ENCODE measurements at places on chromosomes 11 and 22.

- DNase-seq: no peak
Observed at GRCh38 chr11:134412203-134413042, at the start of gene B3GAT1. TSS of gene B3GAT1 (minus strand) at chr11:134412242. CDS start at chr11:134387659, 24,583 bp downstream.

- DNase-seq: no peak
Observed at GRCh38 chr11:68677432-68677831, 6.9 kb upstream of the GAL start.

- no peak for DNase-seq
Observed at GRCh38 chr11:68667511-68668500, 16.5 kb upstream of the GAL start.

DNA sequence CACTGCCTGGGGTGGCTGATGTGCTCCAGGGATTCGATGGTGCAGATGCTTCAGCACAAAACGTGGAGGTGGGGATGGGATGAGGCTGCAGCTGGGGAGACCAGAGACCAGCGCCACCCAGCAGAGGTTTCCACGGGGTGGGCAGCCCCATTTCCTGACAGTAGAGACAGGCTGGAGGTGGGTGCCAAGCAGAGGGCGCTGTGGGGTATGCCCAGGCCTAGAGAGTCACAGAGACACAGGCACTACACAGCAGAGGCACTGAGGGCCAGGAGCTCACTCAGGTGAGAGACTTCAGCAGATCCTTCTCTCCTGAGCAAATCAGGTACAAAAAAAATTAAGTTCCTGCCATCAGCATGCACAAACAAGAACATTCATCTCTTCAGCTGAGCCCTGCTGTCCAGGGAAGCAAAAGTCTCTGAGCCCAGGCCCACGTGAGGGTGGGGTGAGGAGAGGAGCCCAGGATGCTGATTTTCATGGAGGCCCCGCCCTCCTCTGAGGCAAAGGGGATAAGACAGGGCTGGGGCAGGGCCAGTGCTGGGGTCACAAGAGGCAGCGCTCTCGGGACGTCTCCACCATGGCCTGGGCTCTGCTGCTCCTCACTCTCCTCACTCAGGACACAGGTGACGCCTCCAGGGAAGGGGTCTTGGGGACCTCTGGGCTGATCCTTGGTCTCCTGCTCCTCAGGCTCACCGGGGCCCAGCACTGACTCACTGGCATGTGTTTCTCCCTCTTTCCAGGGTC is 53.1 kb downstream of the GGTLC2 start:
- no peak for DNase-seq

DNA sequence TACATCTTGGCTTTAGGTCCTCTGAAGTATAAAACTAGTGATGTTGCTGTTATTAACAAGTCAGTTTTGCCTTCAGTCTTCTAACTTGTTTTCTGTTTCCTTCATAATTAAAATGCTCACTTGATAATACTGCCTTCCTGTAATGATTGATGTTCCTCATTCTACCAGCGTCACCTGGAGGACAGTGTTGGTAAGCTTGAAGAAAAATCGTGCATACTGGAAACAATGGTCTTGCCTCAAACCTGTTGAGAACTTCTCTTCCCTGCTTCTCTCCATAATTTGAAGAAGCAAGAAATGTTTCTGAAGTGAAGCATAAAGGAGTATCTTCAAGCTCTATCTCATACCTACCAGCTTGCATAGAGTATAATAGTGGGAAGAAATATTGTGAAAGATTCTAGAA is 3.0 kb downstream of the YWHAH start:
- no peak for DNase-seq

GRCh38 chr22:40509401-40510134 is 127.0 kb downstream of the MRTFA start:
- no peak for DNase-seq

- no peak for DNase-seq
Observed at GRCh38 chr11:90855531-90855930, 632.7 kb upstream of the CHORDC1 start.

DNA sequence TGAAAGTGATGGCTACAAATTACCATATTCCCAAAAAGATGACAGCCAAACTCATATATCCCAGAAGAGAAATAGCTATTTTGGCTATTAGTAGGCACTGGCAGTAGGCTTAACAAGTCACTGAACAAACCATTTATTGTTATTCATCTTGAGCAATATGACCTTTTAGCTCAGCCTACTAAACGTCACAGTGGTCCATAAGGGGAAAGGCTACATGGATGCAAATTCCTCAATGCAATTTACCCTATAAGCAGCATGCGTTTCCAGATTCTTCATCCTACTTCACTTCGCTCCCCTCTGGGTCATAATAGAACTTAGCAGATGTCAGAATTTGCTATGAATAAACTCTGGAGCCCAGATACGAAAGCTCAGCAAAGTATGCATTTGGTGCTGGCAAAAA is 114.0 kb downstream of the SIK3 start:
- DNase-seq: no peak

GRCh38 chr22:47472636-47473035 is 710.2 kb downstream of the TBC1D22A start:
- no peak for DNase-seq

DNA sequence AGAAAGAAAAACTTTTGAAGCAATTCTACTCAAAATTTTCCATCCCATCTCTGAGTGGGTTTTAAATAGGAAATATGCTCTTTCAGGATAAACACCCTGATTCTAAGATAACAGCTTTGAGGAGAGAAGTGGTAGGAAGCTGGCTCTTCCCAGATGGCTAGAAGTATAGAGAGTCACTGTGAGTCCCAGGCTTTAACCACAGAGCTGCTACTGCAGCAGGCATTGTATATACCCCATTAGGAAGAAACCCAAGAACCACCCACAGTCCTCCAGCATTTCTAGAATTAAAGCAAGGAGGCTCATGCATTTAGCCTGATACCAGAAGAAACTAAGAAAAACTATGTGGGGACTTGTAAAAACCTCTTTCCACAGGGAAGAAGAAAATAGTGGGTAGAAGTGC is 1405.6 kb upstream of the TENM4 start:
- no peak for DNase-seq

GRCh38 chr22:38949889-38950405 is 7.5 kb upstream of the APOBEC3A start:
- DNase-seq: no peak

- no peak for DNase-seq
Observed at GRCh38 chr22:40671369-40671768, 7.9 kb upstream of the MCHR1 start.

GRCh38 chr22:22738959-22739585 is 94.7 kb downstream of the GGTLC2 start:
- DNase-seq: no peak

GRCh38 chr11:28835790-28836189 is 727.6 kb downstream of the METTL15 start:
- DNase-seq: no peak

DNA sequence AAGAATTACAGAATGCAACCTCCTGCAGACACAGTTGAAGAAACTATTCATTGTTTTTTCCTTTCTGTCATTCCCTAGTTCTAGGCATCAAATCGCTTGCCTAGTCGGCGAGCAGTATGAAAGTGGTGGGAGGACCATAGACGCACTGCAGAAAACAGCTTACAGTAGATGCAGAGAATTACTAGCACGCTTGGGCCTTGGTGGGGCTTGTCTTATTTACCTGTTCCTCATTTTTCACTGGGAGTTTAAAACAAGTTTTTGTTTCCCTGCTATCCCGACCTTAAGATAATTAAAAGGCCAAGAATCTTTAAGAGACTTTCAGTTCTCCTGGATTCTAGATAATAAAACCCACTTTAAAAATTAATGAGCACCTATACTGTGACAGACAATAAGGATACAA is 713 bp upstream of the ARL14EP start:
- no peak for DNase-seq

DNA sequence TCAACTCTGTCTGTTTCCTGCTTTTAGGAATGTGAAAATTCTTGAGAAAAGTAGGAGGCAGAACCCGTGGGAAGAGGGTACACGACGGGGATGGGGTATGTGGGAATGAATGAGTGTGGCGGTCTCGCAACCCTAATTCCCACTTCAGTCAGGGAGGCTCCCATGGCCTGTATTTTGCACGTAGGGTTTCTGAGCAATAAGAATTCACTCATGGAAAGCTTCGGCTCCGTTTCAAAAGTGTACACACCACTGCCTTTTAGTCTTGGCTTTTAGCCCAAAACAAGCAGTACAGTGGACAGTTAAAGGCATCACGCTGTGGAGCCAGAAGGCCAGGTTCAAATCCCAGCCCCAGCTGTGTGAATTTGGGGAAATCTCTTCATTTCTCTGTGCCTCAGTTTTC is 116.7 kb downstream of the MN1 start:
- no peak for DNase-seq

DNA sequence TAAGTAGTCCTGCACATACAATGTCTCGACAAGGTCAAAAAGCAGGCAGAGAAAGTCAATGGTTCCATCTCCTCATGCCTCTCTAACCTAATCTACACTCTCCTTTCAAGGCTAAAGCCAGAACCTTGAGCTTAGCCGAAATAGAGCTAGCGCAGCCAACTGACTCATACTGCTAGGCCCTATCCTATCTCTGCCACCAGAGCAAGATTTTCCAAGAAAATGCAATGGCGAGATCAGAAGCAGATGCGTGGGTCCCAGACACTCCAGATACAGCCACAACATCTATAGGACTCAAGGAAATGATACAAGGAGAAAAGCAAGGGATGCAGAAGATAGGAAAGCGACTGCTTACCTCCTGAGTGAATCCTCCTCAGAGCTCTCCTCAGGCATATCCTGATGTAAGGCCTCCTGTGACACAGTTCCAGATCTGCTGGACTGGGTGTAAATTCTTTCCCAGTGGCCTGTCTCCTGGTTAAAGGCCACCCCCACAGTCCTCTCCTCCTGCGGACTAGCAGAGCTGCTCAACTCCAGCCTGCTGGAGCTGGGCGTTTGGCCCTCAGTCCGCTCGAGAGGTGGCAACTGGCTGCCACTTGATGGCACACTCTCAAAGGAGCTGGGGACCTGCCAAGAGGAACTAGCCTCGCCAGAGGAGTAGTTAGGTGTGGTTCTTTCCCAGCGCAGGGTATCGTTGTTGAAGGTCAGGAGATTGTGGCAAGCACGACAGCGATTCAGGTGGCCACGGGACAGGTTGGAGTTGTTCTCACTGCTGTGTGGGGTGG is 52.0 kb downstream of the AMBRA1 start:
- no peak for DNase-seq
